AG04449 (cell line): ENCODE measurements at places on chromosomes 7 and 10.

DNA sequence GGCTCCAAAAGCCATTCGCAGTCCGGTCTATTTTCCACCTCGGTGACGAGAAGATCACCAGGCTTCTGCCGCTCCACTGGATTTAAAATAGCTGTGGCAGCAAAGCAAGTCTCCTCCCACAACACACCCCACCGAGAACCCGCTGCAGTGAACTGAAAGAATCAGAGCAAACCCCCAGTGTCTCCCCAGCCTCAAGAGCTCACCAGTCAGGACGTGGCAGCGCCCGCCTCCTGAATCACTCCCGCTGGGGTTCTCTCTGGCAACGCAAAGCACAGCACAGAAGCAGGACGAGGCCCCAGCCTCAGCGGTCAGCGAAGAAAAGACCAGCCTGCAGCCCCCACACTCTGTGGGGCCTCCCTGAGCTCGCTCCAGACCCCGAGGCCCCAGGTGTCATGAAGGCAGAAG is 126.1 kb upstream of the PPP2R2D start:
- no peak for DNase-seq

- no peak for DNase-seq
Measured at GRCh38 chr10:21499701-21500577, 25.5 kb downstream of the SKIDA1 start.

GRCh38 chr7:36224934-36225858 is 72.1 kb downstream of the EEPD1 start:
- DNase-seq = no peak

- DNase-seq = no peak
Measured at GRCh38 chr7:2720024-2720423, 32.0 kb downstream of the AMZ1 start.

DNA sequence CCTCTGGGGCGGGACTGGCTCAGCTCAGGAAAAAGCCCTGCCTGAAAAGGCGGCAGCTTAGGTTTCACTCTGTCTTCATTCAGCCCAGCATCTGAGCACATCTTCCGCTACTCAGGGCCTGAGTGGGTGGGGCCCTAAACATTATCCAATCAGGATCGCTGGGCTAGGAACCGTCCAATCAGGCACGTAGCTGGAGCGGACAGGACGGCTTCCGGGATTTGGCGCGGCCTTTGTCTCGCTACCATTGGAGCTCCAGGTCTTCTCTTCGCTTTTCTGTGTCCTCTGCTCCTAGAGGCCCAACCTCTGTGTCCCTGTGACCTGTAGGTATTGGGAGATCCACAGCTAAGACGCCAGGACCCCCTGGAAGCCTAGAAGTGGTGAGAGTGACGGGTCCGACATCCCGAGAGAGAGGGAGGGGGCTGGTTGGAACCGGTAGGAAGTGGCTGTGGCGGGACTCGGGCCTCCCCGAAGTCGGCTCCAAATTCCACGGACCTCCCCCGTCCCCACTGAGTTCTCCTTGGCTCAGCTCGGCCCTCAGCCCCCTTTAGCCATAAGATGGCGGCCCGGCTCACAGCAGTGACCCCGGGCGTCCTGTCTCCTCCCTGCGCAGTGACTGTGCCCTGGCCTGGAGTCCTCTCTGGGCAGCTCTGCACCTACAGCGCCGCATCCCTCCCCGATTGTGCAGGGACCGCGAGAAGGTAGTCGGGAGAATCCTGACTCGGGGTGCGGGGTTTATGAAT is 99.1 kb downstream of the ZNF680 start:
- no peak for DNase-seq

DNA sequence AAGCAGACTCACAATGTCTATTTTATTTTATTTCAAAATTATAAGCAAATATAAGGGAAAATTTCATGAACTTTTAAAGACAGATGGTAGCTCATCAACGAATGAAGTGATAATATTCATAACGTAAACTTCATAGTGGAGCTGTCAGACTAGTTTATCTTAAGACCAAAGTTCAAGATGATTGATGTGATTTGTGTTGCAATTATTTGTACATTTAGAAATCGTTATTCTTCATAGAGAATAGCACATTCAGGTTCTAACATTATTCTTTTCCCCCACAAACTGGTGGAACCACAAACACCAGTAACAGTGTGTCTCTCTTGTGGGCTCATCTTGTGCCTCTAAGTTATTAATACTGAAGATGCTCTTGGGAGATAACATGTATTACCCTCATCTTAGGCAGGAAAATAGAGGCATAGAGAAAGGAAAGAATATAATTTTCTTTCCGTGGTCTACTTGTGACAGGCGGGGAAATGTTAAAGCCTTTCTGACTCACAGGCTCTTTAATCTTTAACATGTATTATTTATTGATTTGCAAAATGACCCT is 37.0 kb downstream of the CCSER2 start:
- no peak for DNase-seq
